ENCODE measurements at places on chromosomes 16 and 17.

GRCh38 chr16:56977823-56978430 lies 11.4 kb upstream of the NLRC5 start:
- DNase-seq, result no peak

DNA sequence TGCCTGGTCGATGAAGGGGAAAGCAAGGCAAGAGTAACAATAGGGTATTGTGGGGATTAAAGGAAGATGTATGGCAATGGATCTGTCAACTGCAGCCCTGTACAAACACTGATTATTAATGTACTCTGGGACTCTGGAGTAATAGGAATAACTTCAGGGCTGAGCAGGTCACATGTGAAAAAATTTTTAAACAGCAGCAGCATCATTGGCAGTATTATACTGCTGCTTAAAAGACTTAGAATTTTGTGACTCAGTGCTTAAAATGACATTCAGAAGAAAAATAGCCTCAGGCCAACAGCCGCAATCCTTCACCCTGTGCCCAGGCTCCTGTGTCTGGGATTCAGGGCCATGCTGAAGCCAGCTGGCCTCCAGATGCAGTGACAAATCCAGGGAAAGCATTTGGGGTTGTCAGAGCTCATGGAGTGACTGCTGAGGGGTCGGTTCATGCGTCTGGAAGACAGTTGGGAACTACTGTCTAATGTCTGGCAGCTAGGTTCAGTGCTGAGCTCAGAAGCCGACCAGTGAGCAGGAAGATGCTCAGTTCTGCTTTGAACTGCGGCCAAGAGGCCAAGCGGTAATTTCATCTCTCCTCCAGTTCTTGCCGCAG lies 22.2 kb downstream of the TEX2 start:
- no peak for DNase-seq

GRCh38 chr17:8844229-8845218 lies 22.9 kb downstream of the PIK3R6 start:
- DNase-seq, result no peak

DNA sequence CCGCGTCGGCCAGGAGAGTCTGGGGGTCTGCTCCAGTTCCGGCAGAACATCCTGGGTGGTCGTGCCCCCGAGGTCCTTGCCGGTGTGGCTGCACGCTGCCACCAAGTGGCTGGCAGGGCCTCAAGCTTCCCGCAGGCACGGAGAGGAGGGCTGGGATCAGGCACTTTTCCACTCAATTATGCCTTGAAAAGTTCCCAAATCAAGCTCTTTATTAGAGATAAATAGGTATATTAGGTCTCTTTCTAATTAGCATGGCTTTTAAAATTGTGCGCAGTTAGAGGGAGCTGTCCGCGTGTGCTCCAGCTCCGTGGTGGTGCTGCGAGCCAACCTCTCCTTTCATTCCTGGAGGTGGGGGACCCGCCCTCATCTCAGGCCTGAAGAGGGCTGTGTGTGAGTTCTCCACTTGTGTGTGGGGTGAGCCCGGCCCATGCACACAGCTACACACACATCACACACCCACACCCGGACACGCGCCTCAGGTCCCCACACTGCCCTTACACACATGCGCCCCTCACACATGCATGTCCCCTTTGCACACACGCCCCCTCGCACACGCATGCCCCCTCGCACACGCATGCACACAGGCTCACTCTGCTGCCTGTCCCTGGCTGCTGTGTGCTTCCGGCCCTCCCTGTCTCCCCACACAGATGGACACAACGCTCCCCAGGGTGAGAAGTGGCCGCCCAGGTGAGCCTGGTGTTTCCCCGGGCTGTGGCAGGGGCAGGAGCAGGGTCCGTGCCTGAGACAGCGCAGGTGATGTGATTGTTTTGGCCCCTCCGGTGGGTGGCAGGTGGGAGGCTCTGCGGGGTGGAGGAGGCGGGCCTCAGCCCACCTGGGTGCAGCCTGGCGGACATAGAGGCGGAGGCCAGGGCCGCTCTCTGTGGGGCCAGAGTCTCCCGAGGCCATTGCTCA lies 28.8 kb downstream of the CACNA1H start:
- DNase-seq, result no peak

All from stimulated activated CD4-positive, alpha-beta T cell treated with anti-CD3 and anti-CD28 coated beads, Interleukin-12 subunit alpha, Interleukin-12 subunit beta, amount 100 ng/mL, for 4 hours (primary cell).